ENCODE measurements at places on chromosomes 1 and 21.

DNA sequence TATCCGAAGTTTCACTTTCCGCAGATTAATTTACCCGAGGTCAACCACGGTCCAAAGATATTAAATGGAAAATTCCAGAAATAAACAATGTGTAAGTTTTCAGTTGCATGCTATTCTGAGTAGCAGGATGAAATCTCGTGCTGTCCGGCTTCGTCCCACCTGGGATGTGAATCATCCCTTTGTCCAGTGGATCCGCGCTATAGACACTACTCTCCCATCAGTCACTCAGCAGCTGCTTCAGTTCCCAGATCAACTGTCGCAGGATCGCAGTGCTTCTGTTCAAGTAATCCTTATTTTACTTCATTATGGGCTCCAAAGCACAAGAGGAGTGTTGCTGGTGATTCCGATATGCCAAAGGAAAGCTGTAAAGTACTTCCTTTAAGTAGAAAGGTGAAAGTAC is 8.3 kb upstream of the LRP8 start:
- DNase-seq, result no peak

- no peak for DNase-seq
Observed at GRCh38 chr1:63307196-63307794, 15.1 kb upstream of the FOXD3 start.

GRCh38 chr1:89660224-89661061 is 27.5 kb downstream of the LRRC8C start:
- DNase-seq, result no peak

GRCh38 chr1:75791022-75791421 is 5.0 kb downstream of the RABGGTB start:
- DNase-seq, result no peak

DNA sequence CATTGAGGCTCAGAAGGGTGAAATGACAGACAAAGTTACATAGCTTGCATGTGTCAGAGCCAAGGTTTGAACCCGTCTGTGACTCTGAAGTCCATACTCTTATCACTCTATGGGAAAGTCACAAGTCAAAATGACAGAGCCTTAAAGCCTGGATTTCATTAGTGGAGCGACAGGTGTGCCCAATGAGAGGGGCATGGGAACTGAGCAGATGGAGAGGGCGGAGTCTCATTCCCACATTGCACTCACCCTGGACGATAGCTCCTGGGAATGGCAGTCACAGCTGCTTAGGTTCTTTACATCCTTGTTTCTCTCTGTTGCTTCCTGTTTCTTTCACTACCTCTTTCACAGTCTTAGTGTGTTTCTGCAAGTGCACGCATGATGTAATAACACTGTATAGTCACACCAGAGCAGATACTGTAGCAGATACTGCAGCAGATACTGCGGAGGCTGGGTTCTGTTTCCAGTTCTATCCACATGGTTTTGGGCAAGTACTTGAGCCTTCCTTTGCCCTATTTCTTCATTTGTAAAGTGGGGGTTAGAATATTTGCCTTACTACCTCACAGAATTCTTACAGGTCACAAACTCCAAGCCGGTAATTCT is 127.2 kb downstream of the ZSCAN20 start:
- no peak for DNase-seq

DNA sequence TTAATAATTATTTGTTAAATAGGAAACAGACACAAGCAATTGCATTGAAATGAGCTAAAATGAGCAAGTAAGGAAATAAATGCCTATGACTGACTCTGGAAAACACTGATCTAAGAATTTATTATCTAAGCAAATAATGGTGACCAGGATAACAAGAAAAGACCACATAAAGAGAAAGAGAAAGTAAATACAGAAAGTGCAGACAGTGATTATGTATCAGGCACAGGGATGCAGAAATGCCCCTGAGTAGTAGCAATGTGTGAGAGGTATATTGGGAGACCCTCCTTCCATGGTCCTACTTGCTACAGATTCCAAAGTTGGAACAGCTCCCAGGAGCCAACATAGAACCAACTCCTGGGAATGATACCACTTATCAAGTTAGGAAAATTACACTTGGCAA is 33.3 kb upstream of the MUTYH start:
- no peak for DNase-seq

DNA sequence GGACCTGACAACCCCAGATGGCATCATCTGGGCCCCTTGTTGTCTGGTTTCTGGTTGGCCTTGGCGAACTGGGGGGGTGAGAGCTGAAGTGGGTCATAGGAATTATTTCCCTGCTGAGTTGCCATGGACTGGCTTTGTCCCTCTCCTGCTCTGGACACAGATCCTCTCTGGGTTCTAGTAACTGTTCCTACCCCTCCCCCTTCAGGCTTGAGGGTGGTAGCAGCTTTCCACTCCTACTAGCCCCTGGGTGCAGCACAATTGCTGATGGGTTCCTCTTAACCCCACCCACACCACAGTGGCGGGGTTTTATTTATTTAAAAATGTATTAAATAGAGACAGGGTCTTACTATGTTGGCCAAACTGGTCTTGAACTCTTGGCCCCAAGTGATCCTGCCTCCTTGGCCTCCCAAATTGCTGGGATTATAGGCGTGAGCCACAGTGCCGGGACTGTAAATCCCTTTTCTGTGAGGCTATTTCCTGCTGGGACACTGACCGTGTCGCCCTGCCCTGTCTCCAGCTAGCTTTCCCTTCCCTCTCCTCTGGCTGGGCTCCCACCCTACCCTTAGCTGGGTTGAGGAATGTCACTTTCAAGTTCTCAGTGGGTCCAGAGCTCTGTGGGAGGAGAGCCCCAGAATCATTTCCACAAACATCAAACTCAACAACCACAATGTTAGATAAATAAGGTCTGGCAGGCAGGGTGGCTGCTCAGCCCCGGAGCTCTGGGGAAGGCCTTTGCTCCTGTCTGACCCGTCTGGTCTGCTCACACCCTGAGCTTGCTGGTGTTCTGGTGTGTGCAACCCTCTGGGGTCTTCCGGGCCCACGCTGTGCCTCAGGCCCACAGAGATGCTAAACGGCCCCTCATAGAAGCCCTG is 112.7 kb upstream of the WNT4 start:
- no peak for DNase-seq

- no peak for DNase-seq
Observed at GRCh38 chr1:96313216-96313615, 408.4 kb upstream of the PTBP2 start.

DNA sequence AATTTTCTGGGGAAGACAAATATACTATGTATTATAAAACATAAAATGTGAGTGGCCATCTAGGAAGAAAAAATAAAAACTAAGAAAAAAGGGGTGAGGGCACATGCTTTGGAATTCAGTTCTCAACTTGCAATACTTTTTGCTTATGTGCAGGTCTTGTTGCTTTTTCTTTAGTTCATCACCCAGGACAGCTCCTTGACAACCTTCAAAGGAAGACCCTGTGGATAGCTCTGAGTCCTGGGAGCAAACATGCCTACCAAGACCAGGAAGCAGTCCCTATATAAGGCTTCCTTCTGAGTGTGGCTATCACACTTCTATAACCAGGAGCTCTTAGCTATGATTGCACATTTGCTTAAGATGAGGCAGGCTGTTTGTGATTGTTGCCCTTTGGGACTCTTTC is 78.0 kb downstream of the WDR64 start:
- no peak for DNase-seq

DNA sequence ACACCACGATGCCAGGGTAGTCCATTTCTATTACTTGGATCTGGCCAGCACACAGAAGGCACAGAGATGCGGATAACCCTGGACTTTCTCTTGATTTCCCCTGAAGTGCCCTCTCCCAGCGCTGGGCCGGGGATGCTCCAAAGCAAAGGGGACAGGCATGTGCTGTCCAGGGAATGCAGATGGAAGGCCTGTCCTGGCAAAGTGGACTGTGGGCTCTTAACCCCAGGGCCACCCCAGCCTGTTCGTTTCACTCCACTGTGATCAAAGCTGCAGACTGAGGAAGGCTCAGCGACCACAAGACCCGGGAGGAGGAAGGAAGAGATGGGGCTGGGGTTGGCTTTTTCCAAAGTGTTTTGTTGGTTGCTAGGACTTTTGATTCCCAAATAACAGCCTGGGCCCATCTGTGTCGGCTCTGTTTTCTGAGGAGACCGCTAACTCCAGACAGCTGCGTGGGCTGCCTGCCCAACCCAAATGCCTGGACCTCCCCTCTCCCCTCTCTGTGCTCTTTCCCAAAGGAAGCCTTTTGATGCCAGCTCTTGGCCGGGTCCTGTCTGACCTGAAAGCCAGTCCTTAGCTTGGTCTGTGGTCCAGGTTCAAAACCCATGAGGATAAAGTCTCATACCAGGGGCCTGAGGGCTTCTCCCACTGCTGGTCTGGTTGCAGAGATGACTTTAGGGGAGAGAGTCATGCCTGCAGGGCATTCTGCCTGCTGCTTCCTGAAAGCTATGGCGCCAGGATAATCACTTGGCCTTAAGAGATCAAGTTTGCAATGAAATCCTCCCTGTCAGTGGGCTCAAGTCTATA is 119.6 kb upstream of the CD34 start:
- DNase-seq, result no peak

GRCh38 chr21:31135531-31136184 is 97.4 kb upstream of the KRTAP19-8 start:
- no peak for DNase-seq

- DNase-seq, result no peak
Observed at GRCh38 chr1:169733924-169734323, at the start of gene SELE. SELE (minus strand) TSS chr1:169734079; CDS start chr1:169733612, 467 bp downstream.

DNA sequence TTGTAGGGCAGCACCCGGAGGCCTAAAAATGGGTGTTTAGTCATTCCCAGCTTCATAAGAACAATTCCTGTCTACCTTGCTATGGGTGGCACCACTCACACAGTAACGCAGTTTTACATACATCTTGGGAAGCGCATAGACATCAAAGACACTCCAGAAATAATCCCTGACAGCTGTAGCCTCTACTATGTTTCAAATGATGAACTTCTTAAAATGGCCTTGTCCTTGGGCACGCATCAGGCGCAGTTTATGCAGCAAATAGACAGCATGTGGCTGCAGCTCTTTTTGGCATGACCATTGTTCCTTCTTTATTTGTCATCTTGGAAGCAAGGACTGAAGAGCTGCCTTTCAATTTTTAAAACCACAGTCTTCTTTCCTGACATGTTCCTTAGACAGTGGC is 77.6 kb upstream of the CACYBP start:
- DNase-seq, result no peak

GRCh38 chr1:26281091-26281958 is 1.4 kb downstream of the SH3BGRL3 start:
- no peak for DNase-seq

GRCh38 chr1:231340328-231341013 is 2.4 kb downstream of the SPRTN start:
- DNase-seq, result no peak

DNA sequence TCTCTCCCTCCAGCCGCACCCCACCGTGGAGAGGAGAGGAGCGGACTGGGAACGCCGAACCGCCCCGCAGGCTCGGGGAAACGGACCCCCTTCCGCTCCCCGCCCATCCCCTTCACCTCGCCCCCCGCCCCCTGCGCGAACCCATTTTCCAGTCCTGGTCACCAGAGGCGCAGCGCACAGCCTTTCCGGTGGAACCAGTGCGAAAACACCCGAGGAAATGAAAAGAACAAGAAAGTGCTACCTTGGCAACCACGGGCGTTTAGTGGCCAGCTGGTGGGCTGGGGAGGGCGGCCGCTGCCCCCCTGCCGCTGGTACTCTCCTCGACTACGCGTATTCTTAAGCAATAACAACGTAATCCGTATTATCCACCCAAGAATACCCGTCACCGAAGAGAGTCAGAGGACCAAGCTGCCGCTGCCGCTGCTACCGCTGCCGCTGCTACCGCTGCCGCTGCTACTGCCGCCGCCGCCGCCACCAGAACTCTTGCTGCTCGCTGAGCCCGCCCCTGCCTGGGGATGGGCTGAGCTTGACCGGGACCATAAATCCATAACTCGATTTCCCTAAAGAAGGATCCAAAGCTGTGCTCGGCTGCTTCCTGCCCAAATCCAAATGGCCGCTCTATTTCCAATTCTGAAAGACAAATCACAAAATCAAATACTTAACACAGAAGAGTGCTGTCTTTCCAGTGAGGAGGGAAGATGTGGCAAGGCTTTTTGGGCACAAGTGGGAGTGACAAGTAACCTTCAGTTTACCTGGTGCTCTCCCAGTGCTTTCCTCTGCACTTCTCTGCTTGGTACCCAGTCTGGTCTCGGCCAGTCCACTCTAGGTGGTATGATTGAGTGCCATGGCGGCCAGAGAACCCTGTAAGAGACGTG is 125.2 kb upstream of the DPYD start:
- no peak for DNase-seq

GRCh38 chr1:98824736-98825135 is 163.2 kb downstream of the SNX7 start:
- no peak for DNase-seq

GRCh38 chr1:109567877-109568672 is 19.7 kb downstream of the GNAI3 start:
- no peak for DNase-seq

DNA sequence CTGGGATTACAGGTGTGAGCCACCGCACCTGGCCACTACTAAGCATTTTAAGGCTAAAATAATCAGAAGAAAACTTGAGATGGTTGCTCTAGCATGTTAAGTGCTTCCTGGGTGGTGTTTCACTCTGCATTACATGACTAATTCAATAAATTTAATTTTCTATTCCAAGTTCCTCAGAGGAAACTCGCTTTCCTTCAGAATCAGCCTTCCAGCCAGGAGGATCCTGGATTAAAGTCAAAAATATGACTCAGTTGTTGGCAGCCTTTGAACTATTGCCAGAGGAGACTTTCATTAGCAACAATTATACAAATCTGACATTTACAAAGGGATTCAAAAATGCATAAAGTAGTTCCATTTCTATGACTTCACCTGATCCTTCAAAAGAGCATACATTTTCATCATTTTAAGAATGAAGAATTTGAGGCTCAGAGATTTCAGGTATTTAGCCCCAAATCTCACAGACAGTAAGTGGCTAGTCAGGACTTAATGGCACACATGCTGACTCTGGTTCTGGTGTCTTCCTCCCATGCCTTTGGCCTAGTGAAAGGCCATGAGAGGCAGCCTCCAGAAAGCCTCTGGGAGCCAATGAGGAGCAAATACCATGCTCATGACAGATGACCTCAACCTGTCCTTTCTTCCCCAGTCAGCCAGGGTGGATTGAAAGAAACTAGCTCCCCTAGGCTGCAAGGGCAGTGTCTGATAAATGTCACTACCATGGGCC is 115.7 kb downstream of the MAP3K21 start:
- peak; percentile 7 for DNase-seq

- DNase-seq, result no peak
Observed at GRCh38 chr1:25786887-25787759, 12.9 kb upstream of the SELENON start.

- no peak for DNase-seq
Observed at GRCh38 chr1:118986555-118987467, 1.3 kb downstream of the TBX15 start.

DNA sequence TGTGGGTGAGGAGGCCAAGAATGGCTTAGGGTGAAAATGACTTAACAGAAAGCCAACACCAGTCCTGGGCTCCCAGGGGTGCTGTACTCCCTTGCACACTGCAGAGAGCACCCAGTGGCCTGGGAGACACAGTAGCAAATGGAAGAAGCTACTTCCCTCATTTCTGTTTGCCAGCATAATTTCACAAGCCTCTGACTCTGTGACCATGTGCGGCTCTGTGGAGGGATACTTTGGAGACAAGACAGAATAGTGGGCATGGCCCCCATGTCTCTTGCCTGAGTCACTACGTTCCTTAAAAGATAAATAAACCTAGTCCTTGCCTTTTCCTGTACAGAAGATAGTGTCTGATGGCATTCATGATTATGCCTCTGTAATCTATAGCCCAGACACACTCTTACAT is 38.1 kb downstream of the TRIM62 start:
- DNase-seq, result no peak

GRCh38 chr1:172960019-172960418 is 90.7 kb downstream of the TNFSF18 start:
- DNase-seq, result no peak

- DNase-seq, result no peak
Observed at GRCh38 chr1:107451715-107452114, 310.9 kb downstream of the NTNG1 start.

Data from cerebellar nuclear complex (tissue), 1 donor.